Trophoblast cell (in vitro differentiated cells and primary cell): ENCODE measurements at places on chromosomes 16 and 17.

GRCh38 chr17:4845118-4845517, 12.0 kb downstream of the MINK1 start:
- DNase-seq = peak; percentile 16

DNA sequence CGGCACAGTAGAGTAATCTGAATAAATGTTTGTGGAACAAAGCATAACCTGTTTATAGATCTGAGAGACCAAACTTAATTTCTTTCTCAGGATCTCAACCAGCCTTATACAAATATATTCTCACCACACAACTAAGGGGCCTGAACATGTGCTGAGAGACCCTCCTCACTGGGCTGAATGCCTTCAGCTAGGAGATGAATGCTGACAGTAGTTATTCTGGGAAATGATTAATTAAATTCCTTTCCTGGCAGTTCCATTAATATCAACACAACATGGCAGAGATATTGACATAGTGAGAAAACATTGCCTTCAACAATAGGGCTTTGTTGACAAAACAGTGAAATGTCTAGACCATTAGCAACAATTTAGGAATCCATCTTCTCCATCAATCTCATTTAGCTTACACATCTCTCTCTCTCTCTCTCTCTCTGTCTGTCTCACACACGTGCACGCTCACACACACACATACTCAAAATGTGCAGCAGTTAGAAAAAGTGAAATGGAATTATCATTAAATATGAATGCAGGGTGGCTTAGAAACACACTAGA, 780.8 kb upstream of the CDH8 start:
- no peak for DNase-seq

GRCh38 chr16:53465606-53466280, 31.5 kb downstream of the RBL2 start:
- no peak for DNase-seq

DNA sequence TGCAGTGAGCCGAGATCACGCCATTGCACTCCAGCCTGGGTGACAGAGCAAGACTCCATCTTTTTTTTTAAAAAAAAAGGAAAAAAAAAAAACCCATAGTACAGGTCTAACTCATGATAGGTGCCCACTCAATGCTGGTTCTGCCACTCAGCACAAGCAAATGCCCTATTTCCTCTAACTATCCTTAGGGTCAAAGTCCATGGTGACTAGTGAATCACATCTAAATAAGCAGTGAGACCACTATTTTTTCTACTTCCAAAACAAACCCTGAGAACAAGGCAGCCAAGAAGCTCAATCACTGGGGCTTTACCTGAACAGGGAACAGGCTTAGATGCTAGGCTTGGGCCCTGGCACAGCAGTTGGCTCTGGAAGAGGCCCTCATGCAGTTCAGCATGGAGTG, 3.4 kb downstream of the BLTP2 start:
- DNase-seq = no peak

DNA sequence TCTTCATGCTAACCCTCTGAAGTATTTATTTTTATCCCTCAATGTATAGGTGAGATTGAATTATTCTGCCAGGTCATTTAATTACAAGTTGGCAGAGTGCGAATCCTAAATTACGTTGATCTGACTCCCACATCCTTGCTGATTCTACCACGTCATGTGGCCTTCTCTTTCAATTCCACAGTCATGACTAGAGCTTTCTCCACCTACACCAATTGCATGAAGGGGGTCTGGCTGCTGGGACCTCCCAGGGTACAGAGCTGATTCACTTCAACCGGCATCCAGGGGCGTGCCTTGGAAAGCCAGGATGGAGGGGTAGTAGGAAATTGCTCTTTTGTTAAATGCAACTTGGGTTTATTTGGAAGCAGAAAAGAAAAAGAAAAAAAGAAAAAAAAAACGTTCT, 41.1 kb upstream of the CDH13 start:
- no peak for DNase-seq

DNA sequence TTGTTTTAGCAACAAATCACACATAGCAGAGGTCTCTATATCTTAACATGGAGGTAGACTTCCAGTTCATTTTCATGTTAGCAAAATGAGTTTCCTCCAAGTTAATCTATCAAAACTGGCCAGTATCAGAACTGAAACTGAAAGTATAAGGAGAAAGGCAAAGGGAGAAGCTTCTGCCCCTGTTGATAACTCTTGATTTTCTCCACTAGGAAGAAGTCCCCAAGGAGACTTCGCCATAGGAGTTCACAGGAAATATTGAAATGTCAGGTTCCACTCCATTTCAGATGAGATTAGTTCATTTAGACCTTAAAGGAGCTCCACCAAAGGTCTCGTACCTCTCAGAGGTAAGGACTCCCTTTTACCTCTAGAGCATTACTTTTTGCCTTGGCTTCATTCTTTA, 1.2 kb upstream of the OGFOD3 start:
- no peak for DNase-seq

- DNase-seq = peak; percentile 70
Observed at GRCh38 chr17:51461578-51462004, 201.2 kb downstream of the UTP18 start.

DNA sequence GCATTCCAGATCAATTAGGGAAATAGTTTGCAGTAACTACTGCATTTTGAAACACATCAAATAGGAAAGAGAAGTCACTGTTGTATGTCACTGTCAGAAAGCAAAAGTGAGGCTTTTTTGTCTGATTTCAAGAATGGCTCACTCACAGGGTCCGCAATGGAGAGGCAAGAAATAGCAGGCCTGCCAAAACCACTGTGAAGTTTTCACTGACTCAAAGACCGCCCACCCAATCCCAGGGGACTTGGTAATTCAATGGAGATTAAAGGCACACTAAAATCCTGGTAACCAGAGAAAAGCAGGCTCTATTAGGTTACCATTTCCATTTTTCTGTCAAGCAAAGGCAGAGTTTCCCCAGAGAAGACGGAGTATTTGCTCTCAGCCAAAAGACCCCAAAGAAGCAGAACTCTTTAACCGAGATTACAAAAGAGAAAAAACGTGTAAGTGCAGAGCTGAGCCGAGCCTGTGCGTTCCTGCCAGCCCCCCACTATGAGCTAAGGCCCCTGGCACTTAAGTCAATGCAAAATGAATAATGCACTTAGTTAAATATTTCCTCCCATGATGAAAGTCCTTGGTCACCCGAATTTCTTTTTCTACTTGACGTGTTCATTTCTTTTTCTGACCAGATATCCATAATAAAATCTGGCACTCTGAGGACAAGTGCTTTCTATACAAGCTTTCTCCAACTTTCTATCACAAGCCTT, 57.0 kb downstream of the FOXL1 start:
- DNase-seq = no peak

DNA sequence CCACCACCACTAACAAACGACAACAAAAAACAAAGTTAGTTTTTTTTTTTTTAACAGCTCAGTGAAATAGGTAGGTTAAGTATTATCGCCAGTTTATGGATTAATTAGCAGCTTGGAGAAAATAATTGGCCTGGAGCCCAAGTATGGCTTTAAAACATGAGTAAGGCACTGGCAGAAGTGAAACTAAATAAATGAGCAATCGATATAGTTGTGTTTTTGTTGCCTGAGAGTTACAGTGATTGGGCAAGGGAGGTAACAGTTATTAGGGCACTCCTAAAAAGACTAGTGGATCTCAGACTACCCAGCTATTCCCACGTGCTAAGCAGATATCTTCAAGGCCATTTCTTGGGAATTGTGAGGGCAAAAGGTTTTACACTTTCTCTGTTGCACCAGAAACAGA, 2.4 kb downstream of the MLKL start:
- no peak for DNase-seq

- DNase-seq = peak; percentile 77
Observed at GRCh38 chr17:27602721-27603420, 28.1 kb upstream of the LGALS9 start.
